Stimulated activated CD4-positive, alpha-beta T cell treated with anti-CD3 and anti-CD28 coated beads, Interleukin-4, amount 100 ng/mL, for 4 hours (primary cell): ENCODE measurements at places on chromosomes 4 and X.

- DNase-seq, result no peak
Measured at GRCh38 chr4:105951198-105951597, 55.9 kb downstream of the NPNT start.

- no peak for DNase-seq
Measured at GRCh38 chr4:120415896-120416295, 349.2 kb upstream of the MAD2L1 start.

GRCh38 chr4:169940460-169940859 is 85.7 kb downstream of the MFAP3L start:
- DNase-seq, result no peak

DNA sequence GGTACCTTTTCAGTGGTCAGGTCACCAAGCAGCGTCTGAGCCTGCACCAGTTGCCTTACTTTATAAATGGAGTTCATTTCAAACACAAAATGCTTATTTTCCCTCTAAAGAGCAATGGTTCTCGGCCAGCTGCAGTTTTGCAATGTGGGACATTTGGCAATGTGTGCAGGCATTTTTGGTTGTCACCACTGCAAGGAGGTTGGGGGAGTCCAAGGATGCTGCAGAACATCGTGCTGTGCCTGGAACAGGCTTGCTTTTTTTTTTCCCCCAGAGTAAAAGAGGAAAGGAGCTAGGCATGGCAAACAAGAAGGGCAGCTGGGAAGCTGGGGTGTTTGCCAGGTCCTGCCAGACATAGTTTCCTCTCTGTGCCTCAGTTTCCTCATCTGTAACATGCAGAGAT is 115.6 kb downstream of the GPR143 start:
- DNase-seq, result no peak

- no peak for DNase-seq
Measured at GRCh38 chr4:68147079-68147478, 17.4 kb upstream of the TMPRSS11F start.

GRCh38 chr4:119284876-119285780 is 36.8 kb downstream of the FABP2 start:
- DNase-seq, result no peak

GRCh38 chr4:107733431-107733925 is 13.4 kb upstream of the PAPSS1 start:
- no peak for DNase-seq

DNA sequence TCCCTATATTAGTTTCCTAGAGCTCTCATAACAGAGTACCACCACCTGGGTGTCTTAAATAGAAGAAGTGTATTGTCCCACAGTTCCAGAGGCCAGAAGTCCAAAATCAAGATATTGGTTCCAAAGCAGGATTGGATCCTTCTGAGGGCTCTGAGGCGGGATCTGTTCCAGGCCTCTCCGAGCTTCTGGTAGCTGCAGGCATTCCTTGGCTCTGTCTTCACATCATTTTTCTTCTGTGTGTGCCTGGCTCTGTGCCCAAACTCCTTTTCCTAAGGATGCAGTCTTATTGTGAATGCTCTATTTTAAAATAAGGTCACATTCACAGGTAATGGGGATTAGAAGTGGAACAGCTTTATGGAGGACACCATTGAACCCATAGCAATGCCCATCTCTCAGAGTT is 253.7 kb upstream of the TAPT1 start:
- DNase-seq, result no peak

DNA sequence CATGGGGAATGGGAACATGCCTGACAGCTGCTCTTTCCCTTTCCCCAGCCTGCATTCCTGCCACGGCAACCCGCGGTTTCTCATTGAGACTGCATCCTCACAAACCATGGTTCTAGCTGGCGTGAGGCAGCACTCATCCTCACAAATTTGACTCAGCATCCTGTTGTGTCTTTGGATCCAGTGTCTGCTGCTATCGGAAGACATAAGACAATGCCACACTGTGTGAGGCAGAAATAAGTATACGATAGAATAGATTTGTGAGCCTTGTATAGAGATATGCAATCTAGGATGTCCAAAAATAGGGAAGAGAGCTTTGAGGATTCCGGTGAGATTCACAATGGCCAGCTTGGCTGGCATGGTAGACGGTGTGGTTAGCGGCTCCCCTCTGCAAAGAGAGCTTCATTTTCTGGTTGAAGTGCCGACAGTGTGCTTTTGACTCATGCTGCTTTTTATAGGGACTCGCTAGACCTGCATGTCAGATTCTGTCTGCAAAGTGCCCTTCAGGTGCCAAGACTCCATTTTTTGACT is 161.3 kb upstream of the PSAPL1 start:
- no peak for DNase-seq

GRCh38 chr4:57214654-57215411 is 104.6 kb upstream of the IGFBP7 start:
- no peak for DNase-seq

DNA sequence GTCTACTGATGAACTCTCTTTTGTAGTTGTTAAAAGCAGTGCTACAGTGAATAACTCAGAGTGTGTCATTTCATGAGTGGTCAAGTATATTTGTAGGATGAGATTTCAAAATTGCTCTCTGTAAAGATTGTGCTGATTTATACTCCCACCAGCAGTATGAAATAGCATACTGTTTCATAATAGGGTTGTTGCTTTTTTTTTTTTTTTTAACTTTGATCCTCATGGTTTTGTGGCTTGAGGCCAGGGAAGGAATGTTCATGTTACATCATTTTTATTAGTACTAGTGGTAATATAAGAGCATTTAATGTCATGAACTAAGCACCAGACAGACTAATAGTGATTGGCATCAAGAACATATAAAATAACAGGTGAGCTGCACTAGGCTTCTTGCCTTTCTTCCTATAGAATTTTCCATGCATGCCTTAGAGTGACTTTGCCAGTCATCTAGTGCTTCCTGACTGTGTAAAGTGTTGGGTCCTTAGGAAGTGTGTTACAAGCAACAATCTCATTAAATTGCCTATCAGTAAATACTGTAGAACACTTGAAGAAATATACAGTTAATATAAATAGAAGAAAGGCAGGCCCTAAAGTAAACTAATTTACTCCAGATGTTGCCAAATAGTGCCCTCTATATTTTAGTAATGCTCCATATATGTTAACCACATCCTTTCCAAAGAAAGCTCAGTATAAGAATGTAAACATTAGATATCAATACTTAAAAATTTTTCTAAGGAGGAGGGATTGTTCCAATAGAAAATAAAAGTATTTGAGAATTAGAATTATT is 38.6 kb upstream of the MSMO1 start:
- DNase-seq, result no peak

DNA sequence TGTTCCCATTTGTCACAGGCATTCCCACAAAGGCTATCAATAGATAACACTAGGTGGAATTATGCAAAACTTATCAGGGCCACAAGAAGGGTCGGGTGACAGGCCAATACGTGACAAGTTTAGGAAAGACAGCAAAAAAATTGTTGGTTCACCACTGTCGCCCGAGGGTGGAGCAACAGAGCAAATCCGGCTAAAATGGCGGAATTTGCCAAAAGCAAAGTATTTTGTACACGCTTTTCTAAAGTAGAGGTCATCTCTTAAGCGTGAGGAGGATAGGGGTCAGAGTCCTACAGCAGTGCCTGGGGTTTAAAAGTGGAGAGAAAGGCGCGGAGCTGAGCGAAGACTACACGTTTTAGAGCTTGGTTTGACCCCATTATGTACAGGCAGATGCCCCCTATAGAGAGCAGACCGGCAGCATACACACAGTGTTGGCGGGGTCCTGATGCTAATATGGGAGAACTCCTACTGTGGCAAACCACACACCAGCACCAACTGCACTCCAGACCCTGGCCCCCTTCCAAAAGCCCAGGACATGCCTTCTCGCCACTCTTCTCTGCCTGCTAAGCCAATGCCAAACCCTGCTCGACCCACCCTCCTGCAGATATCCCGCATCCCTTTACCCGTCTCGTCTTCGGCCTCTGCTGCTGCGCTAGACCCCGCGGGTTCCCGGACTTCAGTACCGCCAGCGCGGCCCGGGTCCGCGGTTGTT is 733 bp downstream of the CCNA2 start:
- DNase-seq, result no peak

- no peak for DNase-seq
Measured at GRCh38 chr4:133355633-133356032, 206.5 kb downstream of the PCDH10 start.

DNA sequence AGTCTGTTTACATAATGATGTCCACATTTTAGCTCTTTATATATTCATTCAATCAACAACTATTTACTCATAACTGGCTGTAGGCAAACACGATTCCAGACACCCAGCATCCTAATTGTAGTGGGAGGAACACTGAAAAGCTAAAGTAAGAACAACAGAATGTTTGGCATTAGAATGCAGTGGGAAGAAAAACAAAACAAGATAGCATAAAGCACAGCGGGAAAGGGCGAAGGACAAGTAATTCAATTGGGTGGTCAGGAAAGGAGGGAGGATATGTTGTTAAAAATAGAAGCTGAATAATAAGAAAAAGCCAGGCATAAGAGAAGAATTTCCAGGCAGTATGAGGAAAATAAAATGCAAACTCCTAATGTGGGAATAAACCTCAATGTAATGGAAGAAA is 189.5 kb upstream of the FAT4 start:
- no peak for DNase-seq

DNA sequence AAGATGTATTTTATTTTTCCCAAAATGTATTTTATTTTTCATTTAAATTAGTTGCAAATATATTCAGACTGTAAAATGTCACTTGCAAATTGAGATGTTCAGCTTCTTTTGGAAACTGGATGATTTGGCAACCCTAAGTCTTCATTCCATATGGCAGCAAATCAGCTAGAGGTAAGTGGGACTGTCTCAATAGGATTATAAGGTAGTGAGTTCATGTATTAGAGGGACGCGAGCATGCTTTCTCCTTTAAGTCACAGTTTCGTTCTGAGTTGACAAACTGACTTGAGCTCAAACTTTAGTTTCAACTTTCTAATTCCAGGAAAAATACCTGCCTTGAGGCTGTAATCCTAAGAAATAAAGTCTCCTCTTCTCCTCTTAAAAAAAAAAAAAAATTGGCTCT is 44.2 kb upstream of the TMEM131L start:
- DNase-seq, result no peak

DNA sequence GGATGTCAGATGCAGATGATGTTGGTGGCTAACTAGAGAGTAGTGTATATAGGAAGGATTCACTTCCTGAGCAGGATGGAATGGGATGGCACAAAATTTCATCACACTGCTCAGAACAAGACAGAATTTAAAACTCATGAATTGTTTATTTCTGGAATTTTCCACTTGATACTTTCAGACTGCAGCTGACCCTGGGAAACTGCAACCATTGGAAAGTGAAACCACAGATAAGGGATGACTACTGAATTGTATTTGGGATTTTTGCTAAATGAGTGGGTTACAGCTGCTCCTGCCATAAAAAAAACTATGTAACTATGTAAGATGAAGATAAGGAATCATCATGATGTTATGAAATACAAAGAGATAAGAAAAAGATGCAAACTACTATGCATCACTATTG is 51.4 kb downstream of the NPY5R start:
- DNase-seq, result no peak

- DNase-seq, result no peak
Measured at GRCh38 chr4:3673176-3673575, 93.0 kb upstream of the ADRA2C start.

DNA sequence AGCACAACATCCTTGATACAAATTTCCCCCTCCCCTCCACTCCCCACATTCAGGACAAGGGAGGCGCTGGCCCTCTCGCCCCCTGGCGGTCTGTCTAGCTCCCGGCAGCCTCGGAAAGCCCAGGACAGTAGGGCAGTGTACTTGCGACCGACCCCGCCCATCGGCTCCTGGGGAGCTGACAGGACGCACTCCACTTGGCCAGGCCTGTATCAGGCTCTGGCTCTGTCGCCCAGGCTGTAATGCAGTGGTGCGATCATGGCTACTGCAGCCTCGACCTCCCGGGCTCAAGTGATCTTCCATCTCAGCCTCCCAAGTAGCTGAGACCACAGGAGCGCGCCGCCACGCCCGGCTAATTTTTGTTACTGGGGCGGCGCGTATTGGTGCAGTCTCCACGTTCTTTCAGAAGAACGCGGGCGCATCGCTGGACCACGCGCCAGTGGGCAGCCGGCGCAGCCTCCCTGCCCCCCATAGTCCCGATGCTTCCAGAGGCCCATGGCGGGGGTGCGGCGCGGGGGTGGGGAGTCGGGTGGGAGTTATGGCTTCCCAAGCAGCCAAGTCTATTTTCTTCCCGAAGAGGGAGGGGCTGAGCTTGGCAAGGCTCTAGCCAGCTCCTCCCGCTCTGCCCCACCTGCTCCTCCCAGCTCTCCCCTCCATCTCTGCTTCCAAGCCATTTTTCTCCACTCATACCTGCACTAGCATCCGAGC is 7.8 kb upstream of the AKAP14 start:
- DNase-seq, result peak; percentile 41

GRCh38 chrX:21975812-21976211 is 35.3 kb downstream of the SMS start:
- no peak for DNase-seq

DNA sequence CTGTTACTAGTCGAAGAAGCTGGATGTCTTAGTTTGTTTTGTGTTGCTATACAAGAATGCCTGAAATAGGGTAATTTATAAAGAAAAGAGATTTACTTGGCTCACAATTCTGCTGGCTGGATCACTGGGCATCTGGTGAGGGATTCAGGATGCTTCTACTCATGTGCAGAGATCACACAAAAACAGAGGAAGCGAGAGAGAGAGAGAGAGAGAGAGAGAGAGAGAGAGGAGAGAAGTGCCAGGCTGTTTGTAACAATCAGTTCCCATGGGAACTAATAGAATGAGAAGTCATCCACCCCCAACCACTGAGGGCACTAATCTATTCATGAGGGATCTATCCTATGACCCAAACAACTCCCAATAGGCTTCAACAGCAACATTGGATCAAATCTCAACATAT is 66.2 kb upstream of the FAM9A start:
- no peak for DNase-seq

GRCh38 chr4:55920571-55920970 is 28.2 kb upstream of the CEP135 start:
- no peak for DNase-seq

GRCh38 chr4:88672987-88673386 is 24.6 kb downstream of the NAP1L5 start:
- peak; percentile 3 for DNase-seq

DNA sequence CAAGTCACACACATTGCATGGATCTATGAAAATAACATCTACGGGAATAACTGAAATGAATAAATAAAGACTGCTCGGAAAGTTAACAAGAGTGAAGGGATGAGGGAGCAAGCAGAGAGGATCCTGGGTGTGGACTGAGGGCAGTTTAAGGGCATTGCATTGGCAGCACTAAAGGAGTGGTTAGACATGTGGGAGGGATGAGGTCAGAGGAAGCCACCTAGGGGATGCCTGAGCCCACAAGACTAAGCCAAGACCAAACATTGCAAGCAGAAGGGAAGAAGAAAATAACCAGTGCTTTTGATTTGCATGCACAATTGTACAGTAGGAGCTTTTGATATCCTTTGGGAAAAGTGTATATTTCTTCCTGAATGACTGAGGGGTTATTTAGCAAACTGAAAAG is 106.1 kb downstream of the MSL3 start:
- DNase-seq, result no peak

DNA sequence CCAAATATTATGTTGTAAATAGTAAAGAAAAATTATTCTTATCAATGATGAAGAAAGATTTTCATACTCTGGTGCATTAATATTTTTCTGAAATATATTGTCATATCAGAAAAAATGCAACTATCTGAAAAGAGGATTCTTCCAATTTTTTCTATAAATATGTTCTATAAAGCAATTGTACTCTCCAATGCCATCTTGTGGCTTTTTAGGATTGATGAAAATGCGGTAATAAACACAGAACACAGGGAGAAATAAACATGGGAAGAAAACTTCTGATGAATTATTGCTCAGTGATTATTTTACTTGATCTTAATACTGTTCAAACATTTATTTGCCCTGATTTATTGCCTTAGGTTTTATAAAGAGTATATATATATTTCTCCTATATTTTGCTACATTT is 215.4 kb downstream of the IL1RAPL1 start:
- no peak for DNase-seq
